ENCODE measurements at places on chromosomes 1 and 21. TPM values are rescaled to one million over a fixed set of nuclear protein-coding genes. Genes with fewer than 3 reads are reported as not detected.

PADI3 gene
- not detected for total RNA-seq

- DNase-seq, result no peak
Measured at GRCh38 chr1:175314300-175314699, 121.7 kb upstream of the KIAA0040 start.

CLDN8 gene
- not detected for total RNA-seq

- peak; percentile 22 for DNase-seq
Measured at GRCh38 chr21:36134803-36135390, at the start of gene CBR3. Gene CBR3 (plus strand): TSS chr21:36135079. CDS start chr21:36135193, 114 bp downstream.

DNA sequence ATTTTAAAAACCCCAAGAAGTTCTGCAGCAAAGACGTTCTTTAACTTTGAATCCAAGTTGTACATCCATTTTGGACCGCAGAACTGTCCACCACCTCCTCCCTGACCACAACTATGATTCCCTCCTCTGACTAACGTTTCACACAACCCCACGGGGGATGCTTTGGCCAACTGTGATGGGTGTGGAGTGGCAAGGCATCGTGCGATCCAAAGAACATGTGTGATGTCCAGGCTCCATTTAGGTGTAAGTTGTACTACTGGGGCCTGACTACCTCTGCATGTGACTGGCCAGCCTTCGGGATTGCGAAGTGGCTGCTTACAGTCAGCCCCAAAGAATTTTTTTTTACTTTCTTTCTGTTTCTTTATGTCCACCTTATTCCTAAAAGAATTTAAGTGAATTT, 6.7 kb downstream of the KCNJ15 start:
- DNase-seq, result no peak

- DNase-seq, result no peak
Measured at GRCh38 chr21:44726826-44727225, 15.5 kb upstream of the TSPEAR start.

OR10Z1 gene
- total RNA-seq, result not detected

TMPRSS3 gene
- total RNA-seq, result 14.4 TPM

ZDHHC18 gene
- 26.1 TPM for total RNA-seq
